Foreskin keratinocyte (primary cell): ENCODE measurements at places on chromosomes 1 and 21. TPM values are rescaled to one million over a fixed set of nuclear protein-coding genes. Genes with fewer than 3 reads are reported as not detected.

Gene SLC44A5
- 0.10 and 1.4 TPM in 2 replicates for total RNA-seq

Gene POU2F1
- 7.4 and 7.8 TPM in 2 replicates for total RNA-seq

Gene SLC22A15
- total RNA-seq = 6.8 and 7.1 TPM in 2 replicates

Gene ATG4C
- 9.4 and 9.6 TPM in 2 replicates for total RNA-seq

Gene CCDC17
- total RNA-seq = 0.46 and 0.48 TPM in 2 replicates

Gene KCNJ10
- not detected in 2 replicates for total RNA-seq

Gene AADACL4
- not detected in 2 replicates for total RNA-seq

Gene MYOG
- not detected in 2 replicates for total RNA-seq

Gene TNNI3K
- not detected in 2 replicates for total RNA-seq

Gene ERICH3
- not detected in 2 replicates for total RNA-seq

Gene BLZF1
- 34.4 and 38.2 TPM in 2 replicates for total RNA-seq

Gene ITLN2
- total RNA-seq = not detected in 2 replicates

Gene SMPDL3B
- 0.42 and 0.48 TPM in 2 replicates for total RNA-seq

Gene RGS16
- 0.07 and 0.14 TPM in 2 replicates for total RNA-seq

Gene REN
- not detected in 2 replicates for total RNA-seq

Gene PDE4B
- total RNA-seq = not detected in 2 replicates

Gene CCDC24
- total RNA-seq = 12.4 and 12.9 TPM in 2 replicates
